ENCODE measurements at places on chromosomes 3 and 15. TPM values are rescaled to one million over a fixed set of nuclear protein-coding genes. Genes with fewer than 3 reads are reported as not detected.

DNA sequence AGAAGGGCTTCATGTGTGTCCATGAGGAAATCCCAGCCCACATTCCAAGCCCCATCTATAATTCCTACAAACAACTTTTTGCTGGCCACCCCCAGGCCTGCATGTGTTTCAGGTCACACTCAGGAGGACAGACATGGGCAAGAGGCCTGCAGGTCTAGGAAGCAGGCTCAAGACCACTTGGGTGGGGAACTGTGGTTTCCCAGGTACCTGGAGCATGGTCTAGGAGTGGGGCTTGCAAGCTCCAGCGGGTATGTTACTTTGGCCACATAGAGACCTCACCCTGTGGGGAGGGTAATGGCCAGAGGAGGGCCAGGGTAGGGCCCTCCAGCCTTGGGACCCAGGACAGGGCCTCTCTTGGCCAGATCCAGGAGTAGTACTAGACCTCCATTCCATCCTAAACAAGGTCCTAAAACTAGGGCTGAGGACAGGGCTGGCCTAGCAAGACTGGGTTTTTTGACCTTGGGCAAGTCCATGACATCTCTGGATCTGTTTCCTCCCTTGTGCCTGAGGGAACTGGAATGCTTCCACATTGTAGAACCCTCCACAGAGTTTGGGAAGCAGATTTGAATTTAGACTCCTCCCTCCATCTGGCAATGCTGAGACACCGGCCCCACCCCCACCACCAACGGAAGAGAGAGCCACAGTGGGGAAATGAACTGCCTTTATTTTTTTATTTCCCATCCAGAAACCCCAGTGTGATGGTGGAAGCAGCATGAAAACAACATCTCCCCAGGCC lies 22.3 kb downstream of the EAF1 start:
- no peak for DNase-seq

DNA sequence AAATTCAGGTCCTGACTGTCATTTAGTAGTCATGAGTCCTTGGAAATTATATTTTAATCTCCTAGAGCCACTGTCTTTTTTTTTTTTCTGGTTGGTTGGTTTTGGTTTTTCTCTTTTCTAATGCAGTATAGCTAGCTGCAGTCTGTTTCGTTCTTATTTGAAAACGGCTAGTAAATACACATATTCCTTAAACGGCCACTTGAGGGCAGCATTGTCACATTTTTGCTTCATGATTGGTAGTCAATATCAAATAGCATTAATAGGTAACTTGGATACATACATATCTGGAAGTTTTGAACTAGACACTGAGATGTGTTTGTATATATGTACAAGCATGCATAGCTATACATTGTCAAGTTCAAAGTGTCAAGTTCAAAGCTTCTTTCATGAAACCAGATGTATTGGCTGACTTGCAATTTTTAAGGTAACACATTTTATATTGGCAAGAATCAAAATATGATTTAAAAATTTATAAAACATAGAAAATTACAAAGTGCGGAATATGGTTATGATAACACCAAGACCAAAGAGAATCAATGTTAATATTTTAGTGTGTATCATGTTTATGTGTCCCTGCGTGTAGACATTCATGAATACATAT lies 22.5 kb downstream of the GABRA5 start:
- DNase-seq, result no peak

GRCh38 chr3:129435367-129435766 lies 4.4 kb downstream of the MBD4 start:
- no peak for DNase-seq

The ABCC5 gene
- total RNA-seq, result 32.6 TPM

The CTXN2 gene
- total RNA-seq, result not detected

DNA sequence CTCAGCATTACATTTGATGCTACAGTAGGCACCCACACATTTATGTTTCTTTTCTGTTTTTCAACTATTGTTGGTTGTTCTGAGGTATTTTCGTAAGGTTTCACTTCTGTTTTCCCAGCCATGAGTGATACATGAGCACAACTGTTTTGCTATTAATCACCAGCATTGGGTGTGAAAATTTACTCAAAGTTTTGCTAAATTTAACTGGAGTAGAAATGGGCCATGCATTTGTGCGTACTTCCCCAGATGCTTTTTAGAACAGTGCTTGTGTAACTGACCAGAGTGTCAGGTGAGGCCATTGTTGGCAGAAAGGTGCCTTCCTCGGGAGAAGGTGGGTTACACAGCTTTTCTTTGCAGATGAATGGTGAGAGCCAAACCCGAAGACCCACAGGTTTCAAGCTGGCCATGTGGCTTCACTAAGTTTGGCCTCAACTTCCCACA lies 70.4 kb downstream of the ST6GAL1 start:
- DNase-seq, result no peak

The HOMER2 gene
- total RNA-seq, result 60.5 TPM

- DNase-seq, result peak; percentile 48
Observed at GRCh38 chr3:72487078-72487765, 361.0 kb downstream of the SHQ1 start.

DNA sequence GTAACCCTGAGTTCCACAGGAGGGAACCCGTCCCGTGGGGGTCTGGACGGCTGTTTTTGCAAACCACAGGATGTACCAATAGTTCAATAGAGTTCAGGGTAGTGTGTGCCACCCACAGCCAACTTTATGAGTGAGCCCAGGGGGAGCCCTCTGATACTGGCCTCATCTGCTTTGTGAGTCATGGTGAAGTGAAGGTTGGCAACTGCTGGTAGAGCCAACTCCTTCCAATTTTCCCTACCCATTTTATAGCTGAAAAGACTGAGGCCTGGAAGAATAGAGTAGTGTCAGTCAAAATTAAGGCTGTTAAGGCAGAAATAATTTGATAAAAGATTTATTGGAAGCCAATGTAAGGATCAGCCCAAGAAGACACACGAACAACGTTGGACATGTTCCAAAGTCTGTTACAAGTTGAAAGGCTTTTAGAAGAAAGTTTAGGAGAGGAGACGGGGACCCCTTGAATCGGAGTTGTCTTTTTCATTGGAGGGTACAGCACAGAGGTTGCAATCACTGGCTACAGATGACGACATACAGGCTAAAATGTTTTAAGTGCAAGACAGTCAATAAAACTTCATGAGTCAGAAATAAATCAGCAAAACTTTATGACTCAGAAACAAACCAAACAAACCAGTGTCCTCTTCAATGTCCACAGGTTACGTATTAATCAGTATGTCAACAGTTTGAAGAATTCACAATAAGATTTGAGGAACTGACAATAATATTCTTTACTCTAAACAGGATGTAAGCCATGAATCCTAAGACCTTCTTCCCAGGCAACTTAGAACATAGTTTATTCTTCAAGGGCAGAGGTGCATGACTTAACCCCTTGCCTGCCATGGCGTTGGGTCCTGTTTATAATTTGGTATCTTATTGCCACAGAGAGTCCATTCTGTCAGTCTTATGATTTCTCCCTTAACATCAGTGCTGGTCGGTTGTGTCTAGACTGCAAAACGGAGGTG lies 62.9 kb upstream of the NR2E3 start:
- DNase-seq, result no peak

The ACOX2 gene
- total RNA-seq, result 39.3 TPM

DNA sequence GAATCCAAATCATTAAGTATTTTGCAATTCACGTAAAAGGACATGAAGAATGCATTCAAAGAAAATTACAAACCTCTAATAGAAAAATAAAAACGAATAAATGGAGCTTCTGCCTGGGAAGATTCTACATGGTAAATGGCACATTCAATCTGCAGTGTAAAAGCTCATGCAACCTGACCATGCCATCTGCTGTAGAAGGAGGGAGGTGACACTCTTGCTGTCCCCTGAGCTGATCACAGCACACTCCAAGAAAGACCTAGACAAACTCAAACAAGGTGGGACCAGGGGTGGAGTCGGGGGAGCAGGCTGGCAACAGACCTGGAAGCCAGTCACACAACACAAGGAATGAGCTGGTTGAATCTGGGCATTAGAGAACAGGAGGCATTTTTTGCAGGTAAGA lies 101.8 kb downstream of the BDH1 start:
- DNase-seq, result no peak

DNA sequence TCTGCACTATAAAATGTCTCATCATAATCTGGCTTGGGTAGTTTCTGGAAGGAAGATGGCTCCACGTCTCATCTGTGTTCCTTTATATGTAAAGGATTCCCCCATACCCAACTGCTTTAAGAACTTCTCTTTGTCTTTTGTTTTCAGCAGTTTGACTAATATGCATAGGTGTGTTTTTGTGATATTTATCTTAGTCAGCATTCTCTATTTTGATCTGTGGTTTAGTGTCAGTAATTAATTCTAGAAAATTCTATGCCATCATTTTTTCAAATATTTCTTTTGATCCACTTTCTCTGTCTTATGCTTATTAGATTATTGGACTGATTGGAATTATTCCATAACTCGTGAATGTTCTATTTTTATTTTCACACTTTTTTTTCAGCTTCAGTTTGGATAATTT lies 286.3 kb upstream of the THRB start:
- DNase-seq, result no peak

- DNase-seq, result no peak
Observed at GRCh38 chr15:101177866-101178265, 74.0 kb downstream of the CHSY1 start.

- DNase-seq, result no peak
Observed at GRCh38 chr3:184228376-184229137, 828 bp upstream of the VWA5B2 start.

GRCh38 chr15:66834881-66835878 lies 133.1 kb downstream of the SMAD6 start:
- DNase-seq, result no peak

The CALML4 gene
- total RNA-seq, result 1.5 TPM

DNA sequence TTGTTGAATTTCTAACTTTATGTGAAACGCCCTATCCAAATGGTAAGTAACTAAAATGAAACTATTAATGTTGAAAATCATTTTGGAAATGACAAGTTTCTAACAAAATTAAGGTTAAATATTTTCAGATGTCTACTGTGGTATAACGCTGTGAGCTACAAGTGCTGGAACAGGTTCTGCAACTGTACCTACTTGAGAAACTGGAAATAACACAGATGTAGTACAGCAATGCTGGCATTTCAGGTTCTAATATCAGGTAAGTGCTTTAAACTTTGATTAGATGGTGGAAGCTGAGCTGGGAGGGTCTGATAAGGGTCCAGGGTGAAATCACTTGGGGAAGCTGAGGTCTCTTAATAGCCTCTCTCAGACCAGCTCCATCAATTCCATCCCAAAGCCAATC lies 315.1 kb downstream of the STXBP5L start:
- DNase-seq, result no peak

GRCh38 chr15:86690566-86690965 lies 610.9 kb downstream of the AGBL1 start:
- DNase-seq, result no peak

DNA sequence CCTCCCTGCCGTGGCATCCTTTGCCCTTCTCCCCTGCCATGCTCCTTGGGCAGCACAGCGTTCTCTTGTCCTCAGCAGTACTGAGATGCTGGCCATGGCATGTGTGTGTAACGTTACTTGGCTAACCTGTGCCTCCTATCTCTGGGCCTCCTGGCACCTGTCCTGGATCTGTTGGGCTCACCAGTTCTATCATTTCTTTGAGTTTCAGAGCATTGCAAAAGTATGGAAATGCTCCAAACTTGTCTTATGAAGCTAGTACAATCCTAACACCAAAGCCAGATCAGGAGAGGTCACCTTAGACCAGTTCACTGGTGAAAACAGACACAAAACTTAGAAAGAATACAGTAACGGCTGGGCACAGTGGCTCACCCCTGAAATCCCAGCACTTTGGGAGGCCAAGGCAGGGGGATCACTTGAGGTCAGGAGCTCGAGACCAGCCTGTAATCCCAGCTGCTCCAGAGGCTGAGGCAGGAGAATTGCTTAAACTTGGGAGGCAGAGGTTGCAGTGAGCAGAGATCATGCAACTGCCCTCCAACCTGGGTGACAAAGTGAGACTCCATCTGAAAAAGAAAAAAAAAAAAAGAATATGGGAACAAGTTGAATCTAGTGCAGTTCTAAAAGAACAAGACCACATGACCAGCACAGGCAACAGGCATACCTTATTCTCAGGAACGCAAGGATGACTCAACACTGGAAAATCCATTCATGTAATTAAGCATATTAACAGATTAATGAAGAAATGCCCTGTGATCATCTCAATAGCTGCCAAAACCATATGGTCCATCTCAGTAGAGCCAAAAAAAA lies 62.4 kb upstream of the TRPM1 start:
- no peak for DNase-seq

- DNase-seq, result no peak
Observed at GRCh38 chr15:83323296-83323711, 38.8 kb upstream of the BNC1 start.

Data from heart left ventricle (tissue), 16 donors.